NCI-H1105 (cell line): ENCODE measurements at places on chromosomes 2 and 18.

- DNase-seq, result no peak
These were observed 59.8 kb upstream of the RIT2 start for GRCh38 chr18:43175257-43175656.

GRCh38 chr2:119225105-119225865, 1.7 kb downstream of the STEAP3 start:
- no peak for DNase-seq

DNA sequence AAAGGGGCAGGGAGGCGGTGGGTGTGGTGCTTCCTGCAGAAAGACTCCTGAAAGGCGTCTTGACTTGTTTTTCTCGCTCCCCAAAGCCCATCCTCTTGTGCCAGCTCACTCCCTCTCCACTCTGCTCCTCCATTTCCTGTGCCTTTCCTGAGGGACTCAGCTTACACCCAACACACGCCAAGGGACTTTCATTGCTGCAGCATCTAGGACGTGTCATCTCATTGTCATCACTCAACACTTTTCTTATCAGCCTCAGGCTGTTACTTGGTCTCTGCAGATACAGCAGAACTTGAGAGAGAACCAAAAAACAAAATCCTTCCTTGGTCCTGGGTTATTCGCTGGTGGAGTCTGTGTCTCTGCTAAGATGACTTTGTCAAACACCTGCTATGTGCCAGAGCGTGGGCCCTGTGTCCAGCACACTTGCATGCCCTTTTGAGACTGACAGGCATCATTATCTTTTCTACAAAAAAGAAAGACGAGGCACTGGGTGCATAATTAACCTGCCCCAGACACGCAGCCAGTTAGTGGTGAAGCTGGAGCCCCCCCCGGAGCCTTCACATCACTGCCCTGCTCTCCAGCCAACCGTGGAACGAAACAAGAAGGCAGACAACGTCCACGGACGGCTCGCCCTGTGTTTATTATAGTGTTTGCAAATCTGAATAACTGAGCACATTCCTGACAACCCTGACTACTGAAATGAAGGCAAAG, 261.7 kb upstream of the HDAC4 start:
- no peak for DNase-seq

- DNase-seq, result no peak
These were observed 12.2 kb downstream of the LONRF2 start for GRCh38 chr2:100309973-100310719.

DNA sequence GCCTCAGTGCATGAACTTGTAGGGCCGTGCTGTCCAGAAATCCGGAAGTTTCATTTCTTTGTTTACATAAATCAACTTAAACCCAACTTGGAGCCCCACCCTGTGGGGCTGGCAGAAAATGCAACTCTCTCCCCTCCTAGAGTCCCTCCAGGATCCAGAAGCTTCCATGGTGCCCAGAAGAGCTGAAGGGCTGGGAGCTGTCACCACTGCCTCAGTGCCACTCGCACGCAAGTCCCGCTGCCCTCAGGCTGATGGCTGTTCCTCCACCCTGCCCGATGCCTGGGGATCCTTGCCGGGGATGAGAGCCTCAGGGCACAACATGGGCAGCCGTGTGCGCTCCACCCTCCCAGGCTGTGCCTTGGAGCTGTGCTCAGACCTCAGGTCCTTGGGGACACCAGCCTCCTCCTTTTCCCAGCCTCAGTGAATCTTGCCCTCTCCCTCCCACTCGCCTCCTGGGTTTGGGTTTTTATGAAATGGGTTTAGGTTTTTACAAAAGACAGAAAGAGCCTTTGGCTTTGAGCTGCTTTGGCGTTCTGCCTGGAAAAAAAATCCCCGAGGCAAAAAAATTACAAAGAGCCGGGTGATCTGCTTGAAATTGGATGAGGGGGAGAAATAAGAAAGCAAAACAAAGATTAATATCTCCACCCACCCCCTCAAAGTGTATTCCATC, 155.2 kb downstream of the TWIST2 start:
- no peak for DNase-seq

DNA sequence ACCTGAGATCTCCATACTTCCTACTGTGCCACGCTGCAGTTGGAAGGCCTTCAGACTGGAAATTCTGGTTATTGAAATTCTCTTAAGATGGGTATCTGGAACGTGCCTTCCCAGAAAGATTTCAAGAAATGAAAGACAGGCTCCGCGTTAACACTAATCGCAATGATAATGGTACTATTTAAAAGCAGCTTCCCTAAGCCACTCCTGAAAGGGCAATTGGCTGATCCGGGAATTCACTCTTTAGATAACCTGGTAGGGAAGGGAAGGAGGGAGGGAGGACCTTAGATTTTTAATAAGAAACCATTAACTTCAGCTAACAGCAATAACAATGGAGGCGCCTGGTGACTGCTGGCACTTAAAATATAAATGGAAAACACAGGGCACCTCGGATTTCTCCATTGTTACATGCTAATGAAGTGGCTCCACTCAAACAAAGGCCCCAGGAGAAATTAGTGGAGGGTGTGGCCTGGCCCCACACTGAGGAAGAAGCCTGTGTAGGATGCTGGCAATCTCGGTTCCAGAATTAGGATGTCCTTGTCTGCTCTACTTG, 22.5 kb upstream of the MTA3 start:
- DNase-seq, result no peak
